ENCODE measurements at places on chromosomes 16 and 17.

DNA sequence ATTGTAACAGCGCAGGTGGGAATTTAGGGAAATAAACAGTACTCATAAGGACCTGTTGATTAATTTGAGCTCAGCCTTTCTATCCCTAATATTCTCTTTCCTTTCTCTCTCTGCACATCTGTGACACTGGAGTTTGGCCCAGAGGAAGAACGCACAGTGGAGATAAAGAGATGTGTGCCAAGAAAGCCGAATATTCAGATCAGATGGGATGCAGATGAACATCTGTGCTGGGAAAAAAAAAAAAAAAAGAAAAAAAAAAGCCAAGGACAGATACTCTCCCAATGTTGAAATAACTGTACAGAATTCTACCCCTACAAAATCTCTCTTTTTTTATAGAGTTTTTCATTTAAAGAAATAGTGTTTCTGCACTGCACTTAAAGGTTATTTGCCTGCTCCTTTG, 485.4 kb downstream of the KCNJ2 start:
- DNase-seq = no peak

DNA sequence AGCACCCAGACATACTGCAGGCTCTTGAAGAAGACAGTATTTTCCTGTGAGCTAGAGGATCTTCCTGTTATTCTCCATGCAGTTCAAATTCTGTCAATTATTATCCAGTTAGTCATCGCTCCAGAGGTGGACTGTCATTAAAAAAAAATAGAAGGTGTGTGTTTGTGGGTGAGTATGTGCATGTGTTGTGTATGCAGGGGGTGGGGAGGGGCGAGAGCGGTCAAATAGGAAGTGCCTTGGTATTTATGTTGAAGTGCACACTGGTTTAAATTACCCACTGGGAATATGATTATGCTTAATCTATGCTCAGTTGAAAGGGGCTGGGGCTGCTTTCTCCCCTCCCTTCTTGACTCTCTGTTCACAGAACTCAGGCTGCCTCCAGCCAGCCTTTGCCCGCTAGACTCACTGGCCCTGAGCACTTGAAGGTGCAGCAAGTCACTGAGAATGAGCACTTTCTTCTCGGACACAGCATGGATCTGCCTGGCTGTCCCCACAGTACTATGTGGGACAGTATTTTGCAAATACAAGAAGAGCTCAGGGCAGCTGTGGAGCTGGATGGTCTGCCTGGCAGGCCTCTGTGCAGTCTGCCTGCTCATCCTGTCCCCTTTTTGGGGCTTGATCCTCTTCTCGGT, at the start of gene HSD17B2:
Gene HSD17B2, plus strand, starts transcription at position 273 of the 632 bp plus-strand sequence. Its CDS starts 172 bp downstream, at position 445.
- no peak for DNase-seq

- peak; percentile 31 for DNase-seq
These were observed 611 bp downstream of the SMARCE1 start for GRCh38 chr17:40646791-40647623.

GRCh38 chr17:47305302-47305923, 18.3 kb upstream of the EFCAB13 start:
- DNase-seq = no peak

GRCh38 chr16:4550591-4550990, 5.5 kb upstream of the C16orf96 start:
- no peak for DNase-seq

GRCh38 chr17:7403043-7403726, 712 bp downstream of the TMEM256 start:
- no peak for DNase-seq

- no peak for DNase-seq
These were observed 91.3 kb upstream of the PLEKHM1 start for GRCh38 chr17:45581860-45582259.

DNA sequence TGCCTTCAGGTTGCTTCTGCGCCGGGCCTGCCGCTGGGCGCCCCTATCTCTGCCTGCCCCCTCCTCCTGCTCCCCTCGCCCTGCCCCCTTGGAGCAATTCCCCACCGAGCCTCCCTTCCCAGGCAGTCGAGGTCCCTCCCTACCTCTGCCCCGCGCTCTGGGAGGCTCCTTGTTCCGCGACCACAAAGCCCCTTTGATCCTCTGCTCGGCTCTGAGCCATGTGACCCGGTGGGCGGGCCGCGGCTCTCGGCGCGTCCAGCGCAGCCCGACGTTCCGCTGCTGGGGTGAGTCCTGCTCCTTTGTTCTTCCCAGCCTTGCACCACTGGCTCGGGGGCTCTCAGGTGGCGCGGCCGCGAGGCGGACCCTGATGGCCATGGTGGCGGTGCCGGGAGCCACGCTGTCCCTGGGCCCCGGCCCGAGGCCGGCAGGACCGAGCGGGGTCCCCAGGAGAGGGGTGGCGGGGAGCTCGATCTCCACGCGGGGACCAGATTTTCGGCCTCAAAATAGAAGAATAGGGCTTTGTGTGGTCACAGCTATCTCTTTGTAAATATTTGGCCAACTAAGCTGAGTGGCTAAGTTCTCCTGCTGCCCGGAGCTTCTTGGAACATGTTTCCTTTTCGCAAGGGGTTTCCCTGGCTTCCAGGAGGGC, 310.6 kb downstream of the SEC14L1 start:
- peak; percentile 93 for DNase-seq

GRCh38 chr17:50924800-50925199, 58.6 kb upstream of the TOB1 start:
- no peak for DNase-seq

GRCh38 chr17:47693731-47694580, at the start of gene TBKBP1:
TBKBP1 (plus strand) TSS chr17:47694161; CDS start chr17:47696113, 1,952 bp downstream.
- DNase-seq = no peak

- no peak for DNase-seq
These were observed 9.9 kb upstream of the HOXB13 start for GRCh38 chr17:48738424-48738802.

DNA sequence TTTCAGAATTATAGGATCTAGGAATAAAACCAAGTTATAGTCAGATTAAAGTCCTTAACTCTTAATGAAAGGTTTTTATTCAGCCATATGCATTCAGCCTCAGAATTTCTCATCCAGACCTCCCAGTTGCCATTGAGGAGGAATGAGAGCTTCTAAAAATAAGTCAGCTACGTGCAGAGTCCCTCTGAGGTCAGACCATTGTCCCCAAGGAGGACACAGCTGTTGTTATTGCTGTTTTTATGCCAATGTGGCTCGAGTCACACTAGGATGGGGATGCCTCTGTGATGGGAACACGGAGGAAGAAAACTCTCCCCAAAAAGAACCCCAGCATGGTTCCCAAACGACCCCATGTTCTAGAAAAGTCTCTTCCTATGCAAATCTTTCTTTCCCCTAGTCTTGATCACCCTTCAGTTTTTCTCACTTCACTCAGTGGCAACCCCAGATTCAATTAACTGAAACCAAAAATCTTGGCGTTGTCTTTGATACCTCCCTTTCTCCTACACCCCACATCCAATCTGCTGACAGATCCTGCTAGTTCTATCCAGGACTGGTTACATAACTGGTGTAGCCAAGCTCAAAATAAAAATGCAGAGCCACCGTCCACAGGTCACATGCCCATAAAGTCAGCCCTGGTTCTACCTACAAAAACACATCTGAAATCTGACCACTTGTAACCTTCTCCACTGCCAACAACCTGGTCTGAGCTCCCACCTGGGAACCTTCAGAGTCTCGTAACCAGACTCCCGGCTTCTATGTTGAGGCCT, 138.2 kb upstream of the ERCC4 start:
- no peak for DNase-seq

DNA sequence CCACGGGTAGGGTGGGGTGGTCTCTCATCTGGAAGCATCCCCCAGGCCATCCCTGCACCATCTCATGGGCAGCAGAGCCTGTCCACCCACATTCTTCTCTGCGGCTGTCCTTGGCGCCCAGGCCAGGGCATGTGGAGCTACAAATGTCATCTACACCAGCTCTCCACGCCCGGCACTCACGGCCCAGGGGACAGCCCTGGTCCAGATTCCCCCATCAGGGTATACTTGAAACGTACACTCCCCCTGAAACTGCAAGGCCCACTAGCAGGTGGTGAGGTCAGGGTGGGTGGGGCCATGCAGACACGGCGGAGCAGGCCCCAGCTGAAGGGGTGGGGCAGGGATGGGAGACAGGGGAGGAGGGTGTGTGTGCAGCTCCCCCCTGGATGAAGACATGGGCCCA, 3.2 kb upstream of the SOX8 start:
- no peak for DNase-seq

- no peak for DNase-seq
These were observed 86.4 kb upstream of the LGALS9 start for GRCh38 chr17:27544350-27545131.

DNA sequence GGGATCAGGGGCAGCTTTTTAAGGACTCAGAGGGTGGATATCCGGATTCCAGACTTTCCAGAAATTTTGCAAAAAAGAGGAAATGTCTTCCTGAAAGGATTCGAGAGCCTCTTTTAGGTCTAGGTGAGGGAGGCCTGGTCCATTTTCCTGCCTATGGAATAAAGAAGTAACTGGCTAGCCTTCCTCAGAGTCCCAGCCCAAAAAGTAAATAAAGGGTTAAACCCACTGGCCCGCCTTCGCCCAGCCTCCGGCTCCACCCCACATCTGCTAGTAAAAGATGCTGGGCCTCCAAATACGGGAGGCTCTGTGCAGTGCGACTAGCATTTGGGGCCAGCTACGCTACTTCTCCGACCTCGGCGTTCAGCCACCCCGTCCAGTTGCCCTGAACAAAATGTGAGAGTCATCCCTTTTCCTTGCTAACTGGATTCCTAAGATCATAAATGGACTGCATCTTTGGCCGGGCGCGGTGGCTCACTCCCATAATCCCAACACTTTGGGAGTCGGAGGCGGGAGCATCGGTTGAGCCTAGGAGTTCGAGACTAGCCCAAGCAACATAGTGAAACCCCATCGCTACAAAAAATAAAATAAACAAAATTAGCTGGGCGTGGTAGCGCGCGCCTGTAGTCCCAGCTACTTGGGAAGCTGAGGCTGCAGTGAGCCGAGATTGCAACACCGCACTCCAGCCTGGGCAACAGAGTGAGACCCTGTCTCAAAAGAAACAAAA, 824 bp upstream of the MPP2 start:
- DNase-seq = peak; percentile 69

- no peak for DNase-seq
These were observed 14.5 kb upstream of the RANGRF start for GRCh38 chr17:8273884-8274444.

DNA sequence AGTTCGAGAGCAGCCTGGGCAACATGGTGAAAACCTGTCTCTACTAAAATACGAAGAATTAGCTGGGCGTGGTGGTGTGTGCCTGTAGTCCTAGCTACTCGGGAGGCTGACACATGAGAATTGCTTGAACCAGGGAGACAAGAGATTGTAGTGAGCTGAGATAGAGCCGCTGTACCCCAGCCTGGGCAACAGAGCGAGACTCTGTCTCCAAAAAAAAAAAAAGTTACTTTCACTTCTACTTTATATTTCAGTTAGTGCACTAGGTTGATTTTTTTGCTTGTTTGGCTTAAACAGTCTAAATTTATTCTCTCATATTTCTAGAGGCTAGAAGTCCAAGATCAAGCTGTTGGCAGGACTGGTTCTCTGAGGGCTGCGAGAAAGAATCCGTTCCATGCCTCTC, 13.4 kb downstream of the CCDC102A start:
- no peak for DNase-seq

GRCh38 chr16:1965396-1966001, 873 bp upstream of the RPS2 start:
- no peak for DNase-seq

- DNase-seq = peak; percentile 54
These were observed 10.7 kb upstream of the ZNF19 start for GRCh38 chr16:71499775-71500364.

DNA sequence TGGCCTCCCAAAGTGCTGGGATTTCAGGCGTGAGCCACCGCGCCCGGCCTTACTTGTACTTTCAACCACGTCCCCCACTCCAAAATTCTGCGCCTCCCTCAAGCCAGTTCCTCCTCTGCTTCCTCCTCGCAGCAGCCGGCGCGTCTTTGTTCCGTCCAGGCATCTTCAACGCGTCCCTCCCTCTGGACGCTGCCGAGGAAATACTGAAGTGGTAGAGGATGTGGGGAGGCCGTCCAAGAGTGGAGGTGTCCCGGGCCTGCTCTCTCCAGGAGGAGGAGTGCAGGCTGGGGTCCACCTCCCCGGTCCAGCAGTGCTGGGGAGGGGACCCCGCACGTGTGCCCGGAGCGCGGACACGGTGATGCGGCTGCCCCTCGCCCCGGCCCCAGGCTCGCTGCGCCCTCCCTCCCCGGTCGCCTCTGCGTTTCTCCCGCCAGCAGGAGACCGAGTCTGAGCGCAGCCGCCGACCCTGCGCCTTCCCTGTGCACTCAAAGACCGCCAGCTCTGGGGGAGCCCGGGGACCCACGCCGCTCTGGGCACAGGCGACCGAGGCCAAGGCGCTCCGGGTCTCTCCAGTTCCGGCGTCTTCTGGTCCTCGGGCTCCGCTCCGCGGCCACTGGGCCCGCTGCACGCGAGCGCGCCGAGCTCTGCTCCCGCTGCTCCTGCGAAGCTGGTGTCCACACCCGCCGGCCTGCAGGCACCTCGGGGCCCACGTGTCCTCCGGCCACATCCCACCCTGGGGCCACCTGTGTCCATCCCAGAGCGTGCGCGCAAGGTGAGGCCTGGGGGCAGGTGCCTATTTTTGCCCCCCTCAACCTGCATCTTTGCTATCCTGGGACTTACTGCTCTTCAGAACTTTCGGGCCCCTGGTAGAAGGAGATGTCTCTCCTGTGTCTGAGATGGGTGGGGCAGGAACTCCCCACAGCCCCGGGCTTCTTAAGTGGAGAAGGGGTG, 31.7 kb downstream of the OSBPL7 start:
- DNase-seq = no peak

- no peak for DNase-seq
These were observed 28.4 kb upstream of the SLC25A19 start for GRCh38 chr17:75317671-75318070.

DNA sequence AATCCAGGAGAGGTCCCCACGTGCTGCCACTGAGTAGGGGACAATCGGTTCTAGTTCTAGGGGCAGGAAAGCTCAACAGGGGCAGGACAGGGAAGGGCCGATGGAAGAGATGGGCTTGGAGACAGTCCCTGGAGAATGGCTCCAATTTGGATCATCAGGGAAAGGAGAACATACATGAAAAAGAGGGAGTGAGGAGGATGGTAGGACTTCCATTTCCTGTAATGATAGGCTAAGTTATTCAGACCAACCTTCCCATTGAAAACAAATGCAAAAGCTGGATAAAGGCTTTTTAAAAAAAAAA, 20.4 kb upstream of the GPATCH8 start:
- no peak for DNase-seq

- no peak for DNase-seq
These were observed 60.3 kb downstream of the SPAG9 start for GRCh38 chr17:51060396-51060795.

- DNase-seq = peak; percentile 54
These were observed 21.2 kb downstream of the SMG6 start for GRCh38 chr17:2282297-2282873.

DNA sequence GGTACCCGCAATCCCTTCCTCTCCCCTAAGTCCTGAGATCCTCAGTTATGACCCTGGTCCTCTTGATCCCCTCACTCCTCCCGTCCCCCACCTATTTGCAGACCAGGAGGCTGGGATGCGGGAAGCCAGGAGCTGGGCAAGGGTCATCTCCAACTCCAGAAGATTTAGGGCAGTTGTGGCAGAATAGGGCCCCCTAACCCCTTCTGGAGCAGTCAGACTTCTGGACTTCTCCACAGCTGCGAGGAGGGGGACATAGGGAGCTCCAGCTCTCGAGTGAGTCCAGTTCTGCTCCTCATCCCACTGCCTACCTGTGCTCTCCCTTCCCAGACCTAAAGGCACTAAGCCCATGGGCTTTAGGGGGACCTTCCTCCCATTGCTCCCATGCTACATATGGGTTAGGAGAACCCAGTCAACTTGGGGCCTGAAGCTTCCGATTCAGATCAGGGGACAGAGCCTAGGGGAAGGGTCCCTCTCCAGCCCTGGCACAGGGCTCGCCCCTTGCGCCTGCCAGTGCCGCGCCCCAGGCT, 1.3 kb downstream of the WNK4 start:
- no peak for DNase-seq

GRCh38 chr17:8220783-8221662, 10.6 kb upstream of the AURKB start:
- DNase-seq = peak; percentile 92
